Kidney tubule cell (primary cell): ENCODE measurements at places on chromosomes 1 and 21.

- DNase-seq = peak; percentile 84
Observed at GRCh38 chr1:223133824-223134435, 9.1 kb downstream of the TLR5 start.

DNA sequence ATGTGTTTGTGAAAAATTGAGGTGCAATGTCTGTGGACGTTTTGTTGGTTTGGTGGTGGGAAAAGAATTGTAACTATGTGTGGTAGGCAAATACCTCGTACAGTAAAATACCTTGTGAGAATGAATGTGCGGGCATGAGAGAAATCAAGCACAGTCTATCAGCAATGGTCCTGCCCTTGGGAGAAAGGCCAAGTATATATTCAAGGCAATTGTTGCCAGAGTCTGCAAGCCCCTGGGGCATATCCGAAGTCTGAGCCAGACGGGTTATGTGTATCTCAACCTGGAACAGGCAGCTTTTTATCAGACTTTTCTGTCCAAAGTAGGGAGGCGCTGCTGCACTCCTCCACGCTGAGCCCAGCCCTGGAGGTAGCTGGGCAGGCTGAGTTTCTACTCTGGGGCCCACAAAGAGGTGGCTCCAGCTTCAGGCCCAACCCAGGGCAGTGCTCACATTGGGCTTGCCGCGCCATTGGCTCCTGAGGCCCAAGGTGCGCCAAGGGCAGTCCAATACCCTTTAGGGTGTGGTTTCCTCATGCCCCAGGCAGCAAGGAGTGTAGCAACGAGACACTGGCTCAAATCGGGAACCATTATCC is 9.4 kb upstream of the GNL2 start:
- no peak for DNase-seq

DNA sequence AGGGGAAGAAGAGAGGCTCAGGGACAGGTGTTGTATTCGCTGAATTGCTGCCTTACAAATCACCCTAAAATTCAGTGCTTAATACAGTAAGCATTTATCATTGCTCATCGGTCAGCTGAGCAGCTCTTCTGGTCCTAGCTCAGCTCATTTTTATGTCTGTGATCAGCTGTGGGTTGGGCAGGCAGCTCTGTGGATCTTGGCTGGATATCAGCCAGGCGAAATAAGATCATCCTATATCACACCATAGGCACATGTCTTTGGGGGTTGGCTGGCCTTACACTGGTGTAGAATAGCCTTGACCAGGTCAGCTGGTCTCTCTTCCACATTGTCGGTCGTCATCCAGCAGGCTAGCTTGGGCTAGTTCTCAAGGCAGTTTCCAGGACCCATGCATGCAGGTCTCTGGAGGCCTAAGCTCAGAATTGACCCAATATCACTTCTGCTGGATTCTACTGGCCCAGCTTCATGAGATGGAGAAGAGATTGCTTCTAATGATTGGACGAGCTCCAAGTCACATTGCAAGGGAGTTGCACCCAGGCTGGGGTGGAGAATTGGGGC is 448.6 kb downstream of the KIF26B start:
- DNase-seq = no peak

DNA sequence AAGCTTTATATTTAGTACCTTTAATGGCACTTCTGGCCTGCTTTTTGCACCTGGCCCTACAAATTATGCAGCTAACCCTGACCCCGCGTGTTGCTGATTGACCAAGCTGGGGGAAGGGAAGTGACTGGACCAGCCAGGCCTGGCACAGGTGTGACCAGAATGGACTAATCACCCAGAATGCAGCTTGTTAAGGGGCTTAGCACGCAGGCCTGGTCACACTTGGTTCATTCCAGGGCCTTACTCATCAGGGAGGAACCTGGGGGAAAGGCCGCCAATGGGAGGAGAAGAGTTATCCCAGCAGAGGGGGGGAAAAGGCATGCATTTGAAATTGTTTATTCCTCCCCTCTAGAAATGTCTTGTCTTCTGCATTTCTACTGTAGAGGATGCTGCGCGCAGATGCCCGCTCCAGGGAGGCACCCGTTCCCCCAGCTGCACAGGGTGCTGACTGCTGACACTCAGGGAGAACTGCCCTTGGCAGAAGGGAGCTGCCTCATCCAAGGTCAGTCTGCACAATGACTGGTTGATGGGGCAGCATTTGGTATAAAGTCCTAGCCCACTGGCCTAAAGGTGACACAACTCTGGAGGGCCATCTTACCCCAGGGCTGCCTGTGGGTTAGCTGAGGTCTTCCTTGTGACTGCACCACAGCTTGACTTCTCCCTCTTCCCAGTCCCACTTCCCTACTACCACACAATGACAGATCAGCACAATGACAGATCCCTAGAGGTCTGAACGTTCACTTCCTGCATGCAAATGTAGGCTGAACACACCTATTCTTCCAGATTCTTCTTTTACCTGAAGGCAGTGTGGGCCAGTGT is 29.0 kb downstream of the DHCR24 start:
- DNase-seq = peak; percentile 97

DNA sequence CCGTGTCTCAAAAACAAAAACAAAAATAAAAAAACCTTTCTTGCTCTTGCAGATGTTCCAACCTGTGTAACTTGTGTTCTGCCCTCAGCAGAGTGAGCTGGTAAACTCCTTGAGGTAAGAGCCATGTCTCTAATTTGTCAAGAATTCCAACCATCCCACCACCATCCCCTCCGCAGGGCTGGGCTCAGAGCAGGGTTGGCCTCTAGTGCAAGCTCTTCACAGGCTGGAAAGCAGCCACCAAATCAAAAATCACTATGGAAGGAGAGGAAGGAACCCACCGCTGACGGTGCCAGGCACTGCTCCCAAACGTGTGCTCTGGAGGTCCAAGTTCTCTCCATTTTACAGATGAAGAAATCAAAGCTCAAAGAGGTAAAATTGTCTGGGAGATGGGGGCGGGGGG is 9.4 kb downstream of the PLEKHA6 start:
- DNase-seq = no peak

- no peak for DNase-seq
Observed at GRCh38 chr1:165787741-165788140, 19.1 kb upstream of the TMCO1 start.

GRCh38 chr21:42568376-42568775 is 54.7 kb downstream of the SLC37A1 start:
- DNase-seq = no peak

DNA sequence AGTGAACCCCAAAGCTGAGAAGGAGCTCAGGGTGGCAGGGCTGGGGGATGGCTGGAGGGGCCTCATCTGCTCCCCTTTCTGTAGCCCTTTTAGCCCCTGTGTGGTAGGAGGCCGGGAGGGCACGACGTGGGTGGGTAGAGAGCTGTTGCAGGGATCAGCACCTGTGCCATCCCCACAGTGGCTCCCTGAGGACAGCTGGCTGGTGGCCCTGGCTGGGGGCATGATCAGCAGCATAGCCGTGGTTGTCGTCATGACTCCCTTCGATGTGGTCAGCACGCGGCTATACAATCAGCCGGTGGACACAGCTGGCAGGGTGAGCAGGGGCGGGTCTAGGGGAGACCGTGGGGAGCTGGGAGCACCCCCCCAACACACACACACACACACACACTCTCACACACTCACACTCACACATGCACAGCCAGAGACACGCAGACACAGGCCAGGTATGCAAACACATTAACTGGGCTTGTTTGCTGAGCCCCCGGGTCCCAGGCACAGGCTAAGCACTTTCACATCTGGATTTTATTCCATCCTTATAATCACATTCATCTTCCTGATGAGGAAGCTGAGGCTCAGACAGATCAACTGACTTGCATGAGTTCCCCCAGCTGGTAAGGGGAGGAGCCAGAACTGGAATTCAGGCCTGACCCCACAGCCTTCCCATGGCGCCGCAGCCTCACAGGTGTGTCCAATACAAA is 2.5 kb downstream of the SLC25A34 start:
- DNase-seq = no peak

GRCh38 chr1:38063616-38064015 is 17.0 kb upstream of the POU3F1 start:
- DNase-seq = no peak

- peak; percentile 32 for DNase-seq
Observed at GRCh38 chr1:220189750-220190347, 82.4 kb downstream of the RAB3GAP2 start.

DNA sequence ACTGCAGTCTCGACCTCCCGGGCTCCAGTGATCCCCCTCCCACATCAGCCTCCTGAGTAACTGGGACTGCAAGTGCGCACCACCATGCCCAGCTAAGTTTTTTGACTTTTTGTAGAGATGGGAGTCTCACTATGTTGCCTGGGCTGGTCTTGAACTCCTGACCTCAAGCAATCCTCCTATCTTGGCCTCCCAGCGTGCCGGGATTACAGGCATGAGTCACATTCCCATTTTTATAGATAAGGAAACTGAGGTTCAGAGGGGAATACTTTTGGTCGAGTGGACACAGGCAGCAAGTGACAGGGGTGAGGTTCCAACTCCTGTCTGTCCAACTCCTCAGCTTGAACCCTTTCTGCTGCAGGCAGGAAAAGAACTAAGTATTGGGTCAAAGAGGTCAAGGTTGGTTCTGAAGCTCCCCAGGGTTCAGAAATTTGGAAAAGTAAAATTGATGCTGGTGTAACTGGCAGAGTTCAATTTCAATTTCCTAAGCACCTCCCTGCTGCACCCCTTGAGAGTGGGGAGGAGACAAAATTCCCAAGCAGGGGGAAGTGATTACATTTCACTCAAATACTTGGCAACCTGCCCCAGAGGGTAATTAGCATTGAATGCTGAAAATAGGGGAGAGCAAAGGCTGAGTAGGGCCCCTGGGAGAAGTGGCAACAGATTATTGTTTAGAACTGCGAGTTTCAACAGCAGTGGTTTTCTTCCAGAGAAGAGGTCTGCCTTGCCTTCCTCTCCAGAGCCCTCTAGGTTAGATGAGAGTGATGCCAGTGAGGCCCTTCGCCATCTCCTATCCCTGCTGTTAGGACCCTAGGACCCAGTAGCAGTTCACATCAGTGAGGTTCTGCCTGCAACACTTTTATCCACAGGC is 17.5 kb upstream of the ALPL start:
- no peak for DNase-seq

GRCh38 chr1:233393926-233394680 is 66.6 kb downstream of the MAP3K21 start:
- no peak for DNase-seq

DNA sequence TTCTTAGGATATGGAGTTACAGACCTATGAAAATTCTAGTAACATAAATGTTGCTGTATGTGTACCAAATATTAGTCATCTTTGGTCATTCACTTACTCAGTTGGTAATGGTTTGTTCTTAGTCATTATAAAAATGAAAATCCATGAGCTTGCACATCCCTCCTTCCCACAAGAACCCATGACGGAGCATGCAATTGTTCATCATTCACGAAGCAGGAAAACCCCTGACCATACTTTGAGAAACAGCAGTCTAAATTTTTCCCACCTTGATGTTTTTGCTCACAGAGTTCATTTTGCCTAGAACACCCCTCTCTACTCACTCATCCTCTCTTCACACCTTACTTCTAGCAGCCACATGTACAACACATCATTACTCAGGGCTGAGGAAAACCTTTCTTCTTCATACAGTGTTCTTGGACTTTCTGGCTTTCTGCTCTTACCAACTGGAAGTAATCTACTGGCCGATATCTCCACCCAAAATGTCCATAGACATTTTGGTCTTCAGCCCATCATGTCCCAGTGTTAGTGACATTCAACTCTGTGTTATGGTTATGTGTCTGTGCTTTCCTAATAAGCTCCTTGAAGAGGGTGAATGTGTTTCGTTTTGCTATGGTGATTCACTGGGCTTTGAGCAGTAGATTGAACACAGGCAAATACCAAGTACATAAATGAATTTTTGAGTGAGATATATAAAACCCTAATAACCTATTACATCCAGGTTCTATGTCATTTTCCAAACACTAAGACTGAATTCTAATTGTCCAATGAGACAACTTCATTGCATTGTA is 189.9 kb downstream of the ZC3H11B start:
- peak; percentile 40 for DNase-seq

- DNase-seq = no peak
Observed at GRCh38 chr1:201370500-201370899, 7.0 kb downstream of the TNNT2 start.

GRCh38 chr1:116950517-116951199 is 40.9 kb downstream of the PTGFRN start:
- peak; percentile 30 for DNase-seq

GRCh38 chr1:8818325-8818775 is 910 bp upstream of the RERE start:
- peak; percentile 76 for DNase-seq

- DNase-seq = no peak
Observed at GRCh38 chr1:2373551-2374251, 17.7 kb downstream of the MORN1 start.

DNA sequence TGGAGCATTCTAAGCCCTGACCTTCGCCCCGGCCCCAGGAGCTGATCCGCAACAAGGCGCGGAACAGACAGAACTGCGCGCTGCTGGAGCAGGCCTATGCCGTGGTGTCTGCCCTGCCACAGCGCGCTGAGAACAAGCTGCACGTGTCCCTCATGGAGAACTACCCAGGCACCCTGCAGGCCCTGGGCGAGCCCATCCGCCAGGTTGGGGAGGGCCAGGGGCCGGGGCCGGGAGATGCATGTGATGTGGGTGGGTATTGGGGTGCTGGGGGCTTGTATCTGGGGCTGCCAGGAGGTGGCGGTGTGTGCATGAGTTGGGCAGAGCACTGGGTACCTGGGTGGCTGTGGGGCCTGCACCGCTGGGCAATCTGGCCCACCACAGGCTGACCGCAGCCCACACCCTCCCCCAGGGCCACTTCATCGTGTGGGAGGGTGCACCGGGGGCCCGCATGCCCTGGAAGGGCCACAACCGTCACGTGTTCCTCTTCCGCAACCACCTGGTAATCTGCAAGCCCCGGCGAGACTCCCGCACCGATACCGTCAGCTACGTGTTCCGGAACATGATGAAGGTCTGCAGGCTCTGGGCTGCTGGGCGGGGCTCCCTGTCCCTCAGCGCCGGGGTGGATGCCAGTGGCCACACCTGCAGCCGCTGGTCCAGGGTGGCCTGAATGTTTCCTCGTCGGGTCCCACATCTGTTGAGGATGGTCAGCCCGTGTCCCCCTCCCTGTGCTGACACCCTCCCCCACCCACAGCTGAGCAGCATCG is 65.8 kb downstream of the TRIM11 start:
- no peak for DNase-seq

DNA sequence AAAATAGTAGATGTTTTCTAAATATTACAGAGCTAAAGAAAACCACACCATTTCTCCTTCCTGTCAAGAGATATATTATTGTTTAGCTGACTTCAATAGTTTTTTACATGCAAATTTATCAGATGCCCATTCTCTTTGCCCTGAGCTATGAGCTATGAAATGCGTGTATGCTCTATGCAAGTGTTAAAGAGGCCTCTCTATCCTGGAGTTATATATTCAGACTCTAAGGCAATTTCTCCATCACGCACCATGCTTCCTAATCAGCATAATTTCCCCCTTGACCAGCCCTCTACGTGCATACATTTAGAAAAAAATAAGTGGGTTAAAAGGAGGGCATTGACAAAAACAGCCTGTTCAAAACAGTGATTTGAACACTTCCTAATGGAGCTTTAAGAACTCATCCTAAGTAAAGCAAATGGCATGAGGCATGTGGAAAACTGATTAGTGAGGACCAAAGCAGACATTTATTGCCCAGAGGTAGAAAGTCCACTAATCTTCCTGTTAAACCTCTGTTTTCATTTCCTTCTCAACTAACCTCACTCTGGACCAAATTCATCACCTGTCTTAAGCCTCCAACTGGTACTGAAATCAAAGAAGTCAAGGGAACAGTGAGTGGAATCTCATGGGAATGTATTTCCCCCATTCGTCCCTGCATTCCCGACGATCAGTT is 565.8 kb upstream of the PKN2 start:
- DNase-seq = no peak

- DNase-seq = no peak
Observed at GRCh38 chr1:110012100-110012780, 22.2 kb upstream of the STRIP1 start.
